ENCODE measurements at places on chromosomes 4 and X.
A peak's percentile ranks its signal among the peaks of the same experiment; 100 is the strongest.

DNA sequence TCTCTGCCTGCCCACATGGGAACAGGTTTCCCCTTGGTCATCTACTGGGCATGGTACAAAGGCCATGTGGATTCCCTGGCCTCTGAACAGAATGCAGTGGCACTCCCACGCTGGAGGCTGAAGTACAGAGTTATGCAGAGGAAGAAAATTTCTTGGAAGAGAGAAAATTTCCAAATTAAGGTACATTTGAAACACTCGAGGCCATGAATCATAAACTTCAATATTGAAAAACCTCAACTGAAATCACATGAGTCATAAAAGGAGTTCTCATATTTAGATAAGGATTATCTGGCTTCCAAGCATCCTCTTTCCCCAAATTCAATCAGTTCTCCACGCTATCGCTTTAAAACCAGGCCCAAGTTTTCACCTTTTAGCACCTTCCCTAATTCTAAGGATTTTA, 28.1 kb upstream of the TXK start:
- DNase-seq = peak; percentile 58

GRCh38 chr4:86452924-86453531, 93.2 kb upstream of the MAPK10 start:
- DNase-seq = peak; percentile 86

GRCh38 chr4:40200875-40201801, 4.3 kb downstream of the RHOH start:
- no peak for DNase-seq

- peak; percentile 29 for DNase-seq
These were observed 3.1 kb downstream of the DCAF16 start for GRCh38 chr4:17807446-17807845.

GRCh38 chr4:141246683-141247429, 26.2 kb downstream of the ZNF330 start:
- DNase-seq = no peak

DNA sequence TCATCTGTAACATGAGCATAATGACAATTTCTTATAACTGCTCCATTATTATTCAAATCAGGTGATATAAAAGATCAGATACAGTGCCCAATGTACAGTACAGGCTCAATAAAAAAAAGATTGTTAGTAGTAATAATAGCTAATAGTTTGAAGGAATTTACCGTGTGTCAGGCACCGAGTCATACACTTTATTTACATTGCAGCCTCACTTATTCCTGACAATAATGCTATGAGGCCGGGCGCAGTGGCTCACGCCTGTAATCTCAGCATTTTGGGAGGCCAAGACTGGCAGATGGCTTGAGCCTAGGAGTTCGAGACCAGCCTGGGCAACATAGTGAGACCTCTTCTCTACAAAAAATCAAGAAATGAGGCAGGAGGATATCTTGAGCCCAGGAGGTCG, 10.1 kb upstream of the MAP7D3 start:
- no peak for DNase-seq

DNA sequence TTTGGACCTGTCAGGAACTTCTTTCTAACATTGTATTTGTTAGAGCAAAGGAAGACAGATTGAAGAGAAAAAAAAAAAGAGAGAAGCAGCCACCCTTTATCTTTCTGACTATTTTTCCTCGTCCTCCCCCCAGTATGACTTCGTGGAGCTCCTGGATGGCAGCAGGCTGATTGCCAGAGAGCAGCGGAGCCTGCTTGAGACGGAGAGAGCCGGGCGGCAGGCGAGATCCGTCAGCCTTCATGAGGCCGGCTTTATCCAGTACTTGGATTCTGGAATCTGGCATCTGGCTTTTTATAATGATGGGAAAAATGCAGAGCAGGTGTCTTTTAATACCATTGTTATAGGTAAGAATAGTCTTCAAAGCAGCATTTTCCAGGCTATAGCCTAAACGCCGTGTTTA, 237.7 kb downstream of the DCTD start:
- no peak for DNase-seq

- no peak for DNase-seq
These were observed 317.7 kb upstream of the NOCT start for GRCh38 chr4:138697851-138698250.

- DNase-seq = no peak
These were observed 224.1 kb upstream of the GK2 start for GRCh38 chr4:79632114-79632513.

- no peak for DNase-seq
These were observed 41.9 kb downstream of the PLS3 start for GRCh38 chrX:115602729-115603389.

DNA sequence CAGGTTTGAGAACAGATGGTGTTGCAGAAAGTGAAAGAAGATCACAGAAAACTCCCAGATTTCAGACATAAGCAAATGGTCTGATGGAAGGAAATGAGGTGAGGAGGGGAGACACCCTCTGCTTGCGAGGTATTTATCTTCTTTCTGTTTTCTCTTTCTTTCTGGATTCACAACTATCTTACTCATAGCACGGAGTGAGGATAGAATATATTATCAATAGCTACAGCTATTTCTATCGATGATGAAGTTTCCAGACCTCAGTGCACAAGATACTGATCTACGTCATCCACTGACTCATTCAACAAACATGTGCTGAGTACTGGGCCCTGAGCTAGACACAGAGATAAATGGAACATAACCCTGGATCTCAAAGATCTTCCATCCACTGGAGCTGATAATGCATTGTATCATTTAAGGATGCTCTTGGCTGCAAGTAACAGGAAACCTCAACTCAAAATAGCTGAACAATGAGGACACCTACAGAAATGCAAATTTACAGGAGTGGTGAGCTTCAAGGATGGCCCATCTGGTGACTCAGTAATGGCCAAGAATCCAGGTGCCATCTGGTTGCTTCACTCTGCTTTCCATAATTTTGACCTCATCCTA, 21.2 kb downstream of the SLC2A9 start:
- peak; percentile 60 for DNase-seq

DNA sequence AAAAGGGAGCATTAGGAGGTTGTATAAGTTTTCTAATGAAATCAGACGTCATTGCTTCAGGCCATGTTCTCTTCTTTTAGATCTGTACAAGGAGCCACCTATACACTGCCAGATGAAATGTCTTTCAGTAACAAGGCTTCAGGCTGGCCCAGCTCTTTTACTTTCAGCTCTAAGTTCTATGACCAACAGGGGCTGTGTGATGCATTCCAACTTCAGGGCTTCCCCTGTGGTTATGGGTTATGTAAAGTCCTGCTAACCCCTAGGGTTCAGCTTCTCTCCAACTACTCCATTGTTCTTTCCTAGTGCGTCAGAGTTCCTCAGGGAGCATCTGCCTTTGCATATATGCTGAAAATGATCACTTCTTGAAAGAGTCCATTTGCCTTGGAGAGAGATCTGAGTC, 79.4 kb upstream of the TTC29 start:
- no peak for DNase-seq

DNA sequence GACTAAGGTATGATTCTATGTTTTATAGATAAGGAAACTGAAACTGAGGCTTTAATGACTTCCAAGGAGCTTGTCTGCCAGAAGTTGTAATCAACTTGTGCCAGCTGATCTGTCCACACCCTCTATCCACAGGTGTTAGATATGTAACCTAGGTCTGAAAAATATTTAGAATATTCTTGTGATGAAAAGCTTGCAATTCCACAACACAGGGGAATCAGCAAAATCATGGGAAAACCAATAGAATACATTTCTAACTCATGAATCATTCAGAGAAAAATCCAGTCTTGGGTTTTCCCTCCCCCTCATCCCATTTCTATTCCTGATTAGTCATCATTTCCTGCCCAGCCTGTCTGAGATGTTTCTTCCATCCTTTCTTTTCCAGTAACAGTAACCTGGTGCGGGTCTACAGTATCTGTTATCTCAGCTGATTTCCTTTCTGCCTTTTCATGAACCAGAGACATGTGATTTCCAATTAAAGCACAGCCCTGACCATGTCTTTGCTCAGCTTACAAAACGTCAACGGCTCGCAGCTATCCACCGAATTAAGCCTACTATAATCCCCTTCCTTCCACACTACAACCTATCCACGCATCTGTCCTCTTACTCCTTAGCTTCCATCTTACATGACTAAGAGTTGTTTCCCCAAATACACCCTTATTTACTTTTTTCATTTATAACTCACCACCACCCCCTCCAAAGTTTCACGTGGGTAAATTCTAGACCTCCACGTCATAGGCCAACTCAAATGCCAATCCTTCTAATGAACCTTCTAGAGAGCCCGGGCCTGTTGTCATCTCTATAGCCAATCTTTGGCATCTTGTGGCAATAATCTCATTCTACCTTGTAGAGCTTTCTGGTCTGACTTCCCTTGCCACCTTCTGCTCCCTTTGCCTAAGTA, 961 bp upstream of the NOCT start:
- peak; percentile 91 for DNase-seq

DNA sequence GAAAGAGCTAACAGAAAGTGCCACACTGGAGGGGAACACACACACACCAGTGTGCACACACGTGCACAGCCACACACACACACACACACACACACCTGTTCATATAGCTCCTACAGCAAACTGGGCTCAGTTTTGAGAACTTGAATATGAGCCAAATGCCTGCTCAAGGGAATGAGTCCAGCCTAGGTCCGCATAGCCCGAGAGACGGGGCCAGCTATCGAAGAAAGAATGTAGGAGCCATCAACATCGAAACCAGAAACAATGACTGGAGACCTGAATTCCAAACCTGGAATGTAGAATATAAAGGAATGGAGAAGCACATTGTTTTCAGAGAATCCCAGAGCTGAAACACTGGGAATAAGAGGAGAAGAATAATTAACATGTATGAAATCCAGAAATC, 37.6 kb upstream of the ERVMER34-1 start:
- no peak for DNase-seq

- no peak for DNase-seq
These were observed 181.4 kb upstream of the RBPJ start for GRCh38 chr4:26139310-26139924.

DNA sequence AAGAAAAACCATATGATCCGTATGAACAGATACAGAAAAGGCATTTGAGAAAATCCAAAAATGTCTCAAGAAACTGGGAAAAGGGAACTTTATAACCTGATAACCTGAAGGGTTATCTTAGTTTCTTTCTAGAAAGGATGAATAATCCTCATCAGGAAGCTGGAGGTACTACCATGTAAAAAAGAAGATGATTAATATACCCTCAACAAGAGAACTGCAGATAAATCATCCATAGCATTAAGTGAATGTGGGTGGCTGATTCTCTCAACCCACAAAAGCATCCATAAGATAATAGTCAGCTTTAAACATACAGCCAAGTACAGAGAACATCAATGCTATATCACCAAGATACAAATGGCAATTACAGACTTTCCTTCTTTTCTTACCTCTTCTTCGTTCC, 26.4 kb downstream of the ANAPC10 start:
- DNase-seq = no peak

DNA sequence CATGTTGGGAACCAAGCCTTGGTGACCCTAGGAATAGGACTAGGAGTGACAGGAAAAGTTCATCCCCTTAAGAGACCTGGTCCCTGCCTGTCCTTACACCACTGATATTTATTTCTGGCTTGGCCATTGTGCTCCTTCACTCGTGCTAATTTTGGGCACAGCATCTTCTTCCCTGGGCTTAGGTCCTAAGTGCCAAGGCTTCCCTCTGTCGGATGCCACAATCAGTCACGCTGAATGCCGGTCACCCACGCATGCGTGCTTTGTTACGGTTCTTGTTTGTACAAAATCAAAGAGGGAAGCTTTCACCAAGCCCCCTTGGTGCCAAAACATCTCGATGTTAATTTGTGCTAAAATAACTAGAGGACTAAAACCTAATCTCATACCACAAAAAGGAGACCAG, 17.4 kb upstream of the MAP3K15 start:
- no peak for DNase-seq

- DNase-seq = peak; percentile 49
These were observed 80.7 kb downstream of the GPRIN3 start for GRCh38 chr4:89226665-89227574.

- DNase-seq = no peak
These were observed 45.2 kb downstream of the ANXA5 start for GRCh38 chr4:121651597-121651996.

DNA sequence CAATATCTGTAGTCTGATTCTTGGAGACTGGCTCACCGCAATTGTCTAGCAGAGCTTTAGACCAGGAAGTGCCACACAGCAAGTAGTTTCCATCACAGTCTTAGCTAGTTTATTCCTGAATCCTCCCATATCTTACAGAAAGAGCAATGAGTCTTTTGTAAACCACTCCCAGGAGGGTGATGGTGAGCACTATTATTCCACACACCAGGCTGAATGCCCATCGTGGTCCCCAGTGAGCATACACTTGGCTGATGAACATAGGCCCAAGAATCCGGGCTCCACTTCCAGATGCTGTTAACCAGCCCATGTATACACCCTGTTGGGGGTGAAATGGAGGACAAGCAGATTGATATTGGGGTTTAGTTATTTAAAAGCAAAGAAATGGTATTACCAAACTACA, 39.8 kb downstream of the PLK4 start:
- no peak for DNase-seq

- DNase-seq = no peak
These were observed 98.8 kb upstream of the NOCT start for GRCh38 chr4:138916763-138917162.

- DNase-seq = peak; percentile 55
These were observed 21.7 kb upstream of the CXCL8 start for GRCh38 chr4:73718375-73719373.

DNA sequence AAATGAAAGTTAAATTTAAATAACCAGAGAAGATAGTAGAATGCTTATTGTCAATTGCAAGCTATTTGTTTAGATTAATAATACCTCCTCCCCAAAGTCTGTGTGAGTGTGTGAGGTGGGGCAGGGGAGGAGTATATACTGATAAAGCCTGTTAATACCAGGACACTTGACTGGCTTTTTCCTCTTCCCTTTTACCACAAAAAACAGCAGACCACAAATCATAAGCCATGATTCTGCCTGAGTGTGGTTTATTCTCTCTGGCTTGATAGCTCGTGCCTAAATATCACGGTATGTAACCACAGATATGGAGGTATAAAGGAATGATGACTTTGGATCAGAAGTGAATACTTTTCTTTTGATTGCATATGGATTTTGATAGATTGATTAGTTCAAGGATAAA, 21.9 kb upstream of the SCRG1 start:
- DNase-seq = no peak

DNA sequence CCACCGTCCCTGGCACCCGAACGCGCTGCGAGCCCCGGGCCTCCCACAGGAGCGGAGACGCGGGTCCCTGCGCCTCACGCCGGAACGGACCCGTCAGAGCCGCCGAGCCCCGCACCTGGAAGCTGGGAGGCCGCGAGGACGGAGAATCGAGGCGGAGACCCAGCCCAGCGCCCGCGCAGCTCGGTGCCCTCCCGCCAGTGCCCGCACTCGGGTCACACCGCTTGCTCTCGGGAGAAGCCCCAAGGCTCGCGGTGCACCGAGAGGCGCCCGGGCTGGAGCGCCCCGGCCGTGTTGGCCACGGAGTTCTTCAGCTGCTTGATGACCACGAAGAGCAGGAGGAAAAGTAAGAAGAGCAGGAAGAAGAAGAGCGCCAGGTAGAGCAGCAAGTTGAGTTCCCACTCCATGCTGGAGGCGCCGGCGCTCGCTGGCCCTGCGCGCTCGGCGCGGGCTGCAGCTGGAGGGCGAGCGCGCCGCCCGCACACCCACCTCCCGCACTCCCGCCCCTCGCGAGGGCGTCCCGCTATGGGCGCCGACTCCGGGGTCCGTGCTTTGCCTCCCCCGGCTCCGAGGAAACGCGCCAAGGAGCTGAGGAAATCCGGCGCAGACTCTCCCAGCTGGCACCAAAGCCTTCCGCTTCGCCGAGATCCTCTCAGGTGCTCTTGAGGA, at the start of gene SMIM43:
Gene SMIM43, minus strand, starts transcription at position 463 of the 666 bp plus-strand sequence. Its CDS starts 59 bp downstream, at position 404.
- DNase-seq = no peak

GRCh38 chr4:106775636-106776035, 260.5 kb downstream of the DKK2 start:
- DNase-seq = peak; percentile 0

GRCh38 chr4:99947190-99947578, 766 bp upstream of the DNAJB14 start:
- no peak for DNase-seq
